HS-27A (cell line): ENCODE measurements at places on chromosomes 6 and 20.

DNA sequence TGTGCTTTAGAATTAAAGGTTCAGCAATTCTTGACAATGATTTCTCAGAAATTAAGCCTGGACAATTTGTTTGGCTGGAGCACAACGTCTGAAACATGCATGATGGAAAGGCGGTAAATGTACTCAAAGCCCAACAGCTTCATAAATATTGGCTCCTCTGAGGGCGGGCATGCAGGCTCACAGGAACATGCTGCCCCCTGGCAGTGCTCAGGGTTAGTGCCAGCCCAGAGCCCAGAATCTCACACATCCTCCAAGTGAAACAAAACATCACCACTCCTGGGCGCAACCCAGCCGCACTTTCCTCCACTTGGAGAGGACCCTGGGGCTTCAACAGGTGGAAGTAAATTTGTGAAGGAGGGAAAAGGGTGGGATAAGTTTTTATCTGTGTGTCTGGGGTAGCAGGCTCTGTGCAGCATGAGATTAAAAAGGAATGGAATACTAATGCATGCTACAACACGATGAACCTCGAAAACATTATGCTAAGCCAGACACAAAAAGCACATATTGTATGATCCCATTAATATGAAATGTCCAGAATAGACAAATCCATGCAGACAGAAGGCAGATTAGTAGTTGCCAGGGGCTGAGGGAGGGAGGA lies 54.1 kb upstream of the PTPRT start:
- no peak for DNase-seq

DNA sequence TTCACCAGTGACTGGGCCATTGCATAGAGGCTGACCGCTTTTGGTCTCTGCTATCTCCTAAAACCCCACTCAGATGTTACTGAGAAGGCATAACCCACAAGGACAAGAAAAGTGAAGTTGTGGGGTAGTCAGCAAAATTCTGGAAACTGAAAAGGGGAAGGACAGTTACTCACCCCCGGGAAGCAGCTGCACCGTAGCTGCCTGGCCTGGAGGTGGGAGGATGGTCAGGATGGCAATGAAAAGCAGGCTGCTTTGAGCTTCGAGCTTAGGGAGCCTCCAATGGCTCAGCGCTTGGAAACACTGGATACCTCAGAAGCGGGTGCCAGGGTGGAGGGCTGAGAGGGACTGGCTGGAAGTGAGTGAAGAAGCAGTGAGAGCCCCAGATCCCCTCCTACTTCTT lies 56.0 kb downstream of the KCNK5 start:
- no peak for DNase-seq

- no peak for DNase-seq
Measured at GRCh38 chr6:106100755-106101154, 14.6 kb downstream of the PRDM1 start.

DNA sequence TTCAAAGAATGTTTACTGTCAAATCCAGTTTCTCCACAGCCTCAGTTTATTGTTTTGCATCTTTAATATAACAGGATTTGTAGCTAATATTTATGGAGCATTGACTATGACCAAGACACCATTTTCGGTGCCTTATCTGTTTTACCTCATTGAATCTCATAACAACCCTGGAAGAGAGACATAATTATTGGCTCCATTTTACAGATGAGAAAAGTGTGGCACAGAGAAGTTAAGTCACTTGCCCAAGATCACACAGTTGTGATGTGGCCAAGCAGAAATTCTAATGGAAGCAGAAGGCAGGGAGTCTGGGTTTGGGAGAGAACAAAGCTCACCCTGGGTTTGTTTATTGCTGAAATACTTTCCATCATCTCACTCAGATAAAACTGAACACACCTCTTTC lies 17.5 kb upstream of the NFATC2 start:
- DNase-seq, result no peak

GRCh38 chr20:22861990-22862389 lies 173.1 kb upstream of the SSTR4 start:
- no peak for DNase-seq

DNA sequence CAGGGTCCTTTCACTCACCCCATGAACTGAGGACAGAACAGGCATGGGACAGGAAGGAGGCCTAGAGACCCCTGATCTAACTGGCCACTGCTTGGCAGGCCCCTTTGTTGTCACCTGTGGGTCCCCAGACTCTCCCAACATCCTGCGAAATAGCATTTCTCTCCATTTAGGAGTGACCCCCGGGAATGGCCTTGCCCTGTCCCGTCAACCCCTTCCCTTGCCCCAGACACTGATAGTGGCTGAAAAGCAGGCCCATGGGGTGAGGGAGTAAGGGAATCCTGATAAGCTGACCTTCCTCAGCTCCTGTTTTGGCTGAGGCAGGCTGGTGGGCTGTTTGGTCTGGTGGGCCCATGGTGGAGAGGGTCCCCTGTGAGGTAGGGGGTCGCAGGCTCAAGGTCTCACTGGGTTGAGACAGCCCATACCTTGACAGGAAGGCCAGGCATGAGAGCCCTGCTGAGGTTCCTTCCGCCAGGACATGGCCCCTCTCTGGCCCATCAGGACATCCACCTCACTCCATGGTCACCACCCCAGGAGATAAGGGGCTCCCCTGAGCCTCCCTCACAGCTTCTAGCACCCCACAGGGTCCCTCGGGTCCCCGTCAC lies 139.3 kb downstream of the MRPL14 start:
- no peak for DNase-seq

GRCh38 chr6:41427642-41428335 lies 92.4 kb downstream of the NCR2 start:
- no peak for DNase-seq

DNA sequence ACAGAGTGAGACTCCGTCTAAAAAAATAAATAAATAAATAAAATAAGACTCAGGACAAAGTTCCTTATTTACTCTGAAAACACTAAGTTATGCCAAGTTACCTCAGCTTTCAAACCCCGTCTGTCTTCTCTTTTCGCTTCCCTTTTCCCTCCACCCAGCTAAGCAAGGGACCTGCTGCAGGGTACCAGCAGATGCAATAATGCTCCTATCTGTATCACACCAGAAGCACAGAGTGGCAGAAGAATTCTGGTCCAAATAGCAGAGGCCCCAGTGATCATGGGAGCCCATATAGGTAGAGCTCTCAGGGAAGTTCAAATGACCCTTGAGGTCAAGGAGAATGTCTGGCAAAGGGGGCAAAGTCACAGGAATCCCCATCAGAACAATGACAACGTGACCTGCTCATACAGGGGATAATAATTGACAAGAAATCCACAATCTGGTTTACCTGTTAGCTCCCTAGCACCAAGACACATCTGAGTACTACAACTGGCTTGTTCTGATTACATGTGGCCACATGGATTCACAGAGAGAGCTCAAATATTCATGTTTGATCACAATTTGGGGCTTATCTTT lies 8.7 kb downstream of the GCM1 start:
- no peak for DNase-seq

GRCh38 chr6:116010790-116011401 lies 49.8 kb downstream of the FRK start:
- no peak for DNase-seq

- DNase-seq, result no peak
Measured at GRCh38 chr20:23508449-23509229, 17.7 kb downstream of the CST8 start.

DNA sequence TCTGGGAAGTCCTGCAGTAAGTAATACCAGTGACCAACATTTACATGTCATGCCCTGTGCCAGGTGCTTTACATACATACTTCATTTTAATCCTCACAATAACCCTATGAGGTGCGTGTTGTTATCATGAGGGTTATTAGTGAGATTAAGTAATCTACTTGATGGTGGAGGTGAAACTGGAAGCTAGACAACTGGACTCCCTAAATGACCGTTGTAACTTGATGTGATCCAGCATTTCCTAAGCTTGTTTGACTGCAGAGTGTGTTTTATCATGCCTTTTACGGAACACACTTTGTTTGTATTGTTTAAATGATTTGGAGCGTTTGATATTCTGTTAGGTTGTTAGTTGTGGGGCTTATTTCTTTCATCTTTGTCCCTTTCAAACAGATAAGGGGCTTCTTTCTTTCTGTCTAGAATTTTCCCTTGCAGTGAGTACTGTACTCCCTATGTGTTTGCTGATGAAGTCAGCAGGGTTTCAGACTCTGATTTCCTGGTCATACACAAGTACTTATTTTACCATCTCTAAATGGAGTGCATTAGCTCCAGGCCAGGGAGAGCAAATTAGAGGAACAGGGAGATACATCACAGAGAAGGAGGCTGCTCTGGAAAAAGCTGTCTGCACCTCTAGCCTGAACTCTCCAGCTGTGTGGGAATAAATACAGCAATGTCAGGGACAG lies 29.7 kb downstream of the CHMP4B start:
- no peak for DNase-seq

DNA sequence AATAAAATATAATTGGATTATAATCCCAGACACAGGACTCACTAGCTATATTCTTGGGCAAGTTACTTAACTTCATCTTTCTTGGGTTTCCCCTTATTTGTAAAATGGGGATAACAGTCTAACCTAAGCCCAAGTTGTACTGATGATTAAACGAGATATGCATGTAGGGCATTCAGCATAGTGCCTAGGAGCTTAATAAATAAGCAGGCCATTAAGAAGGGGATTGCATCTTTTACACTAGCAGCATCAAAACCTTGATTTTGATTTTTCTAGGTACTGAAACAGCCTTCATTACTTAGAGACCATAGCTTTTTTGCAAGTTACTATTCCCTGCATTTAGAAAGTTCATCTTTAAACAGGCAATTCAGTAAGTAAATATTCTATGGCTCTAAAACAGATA lies 2.2 kb upstream of the QKI start:
- DNase-seq, result no peak

DNA sequence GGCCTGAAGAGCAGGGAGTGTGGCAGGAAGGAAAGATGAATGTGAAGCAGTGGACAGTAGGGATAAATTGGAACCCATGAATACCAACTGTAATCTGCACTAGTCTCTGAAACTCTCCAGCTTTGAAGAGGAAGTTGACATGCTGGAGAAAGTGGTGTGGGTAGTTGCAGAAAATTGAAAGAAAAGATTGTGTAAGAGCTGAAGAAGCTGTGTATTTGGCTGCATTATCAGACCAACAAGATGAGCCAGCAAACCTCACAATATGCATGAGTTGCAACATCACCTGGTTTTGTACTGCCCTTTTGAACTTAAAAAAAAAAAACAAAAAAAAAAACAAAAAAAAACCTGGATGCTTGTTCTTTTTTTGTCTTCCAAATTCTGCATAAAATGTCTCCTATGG lies 921.9 kb upstream of the EYS start:
- no peak for DNase-seq

GRCh38 chr6:167306401-167306998 lies 15.4 kb downstream of the UNC93A start:
- DNase-seq, result no peak

DNA sequence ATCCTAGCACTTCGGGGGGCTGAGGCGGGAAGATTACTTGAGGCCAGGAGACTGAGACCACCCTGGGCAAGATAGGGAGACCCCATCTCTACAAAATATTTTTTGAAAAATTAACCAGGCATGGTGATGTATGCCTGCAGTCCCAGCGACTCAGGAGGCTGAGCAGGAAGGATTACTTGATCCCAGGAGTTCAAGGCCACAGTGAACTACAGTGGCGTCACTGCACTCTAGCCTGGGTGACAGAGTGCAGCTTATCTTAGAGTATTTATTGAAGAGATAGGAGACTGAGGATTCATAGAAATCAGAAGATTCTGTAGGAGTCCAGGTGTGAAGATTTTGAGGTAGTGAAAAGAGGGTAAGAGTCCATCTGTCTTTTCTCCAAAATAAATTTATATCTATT lies 45.0 kb downstream of the SLC17A5 start:
- no peak for DNase-seq

GRCh38 chr6:109311471-109311870 lies 70.8 kb downstream of the CD164 start:
- no peak for DNase-seq

- no peak for DNase-seq
Measured at GRCh38 chr6:152749336-152749735, 1.3 kb upstream of the VIP start.

DNA sequence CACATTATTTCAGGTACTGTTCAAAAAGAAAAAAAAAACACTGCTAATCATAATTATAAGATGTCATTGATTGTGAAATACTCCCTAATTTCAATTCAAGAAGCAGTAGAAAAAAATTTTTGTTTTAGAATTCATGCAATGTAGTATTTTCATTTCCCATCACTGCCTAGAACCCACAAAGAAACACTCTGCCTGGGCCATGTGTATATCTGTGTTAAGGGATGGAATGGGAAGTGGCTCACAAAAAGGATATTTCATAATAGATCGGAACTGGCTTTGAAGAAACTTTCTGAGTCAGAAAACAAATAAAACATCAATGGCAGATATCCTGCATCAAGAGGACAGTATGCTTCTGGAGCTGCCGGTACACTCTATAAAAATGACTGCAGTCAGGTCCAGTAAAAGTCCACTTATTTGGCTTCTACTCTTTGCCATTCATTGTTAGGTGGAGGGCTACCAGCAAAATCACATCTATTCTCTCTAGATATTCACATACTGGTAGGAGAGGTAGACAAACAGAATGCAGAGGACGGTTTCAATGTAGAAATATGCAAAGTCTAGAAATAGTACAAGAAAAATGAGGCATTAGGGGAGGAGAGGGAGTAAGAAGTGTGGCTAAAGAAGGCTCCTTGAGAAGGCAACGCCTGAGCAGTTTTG lies 135.0 kb upstream of the TNFAIP3 start:
- DNase-seq, result no peak

DNA sequence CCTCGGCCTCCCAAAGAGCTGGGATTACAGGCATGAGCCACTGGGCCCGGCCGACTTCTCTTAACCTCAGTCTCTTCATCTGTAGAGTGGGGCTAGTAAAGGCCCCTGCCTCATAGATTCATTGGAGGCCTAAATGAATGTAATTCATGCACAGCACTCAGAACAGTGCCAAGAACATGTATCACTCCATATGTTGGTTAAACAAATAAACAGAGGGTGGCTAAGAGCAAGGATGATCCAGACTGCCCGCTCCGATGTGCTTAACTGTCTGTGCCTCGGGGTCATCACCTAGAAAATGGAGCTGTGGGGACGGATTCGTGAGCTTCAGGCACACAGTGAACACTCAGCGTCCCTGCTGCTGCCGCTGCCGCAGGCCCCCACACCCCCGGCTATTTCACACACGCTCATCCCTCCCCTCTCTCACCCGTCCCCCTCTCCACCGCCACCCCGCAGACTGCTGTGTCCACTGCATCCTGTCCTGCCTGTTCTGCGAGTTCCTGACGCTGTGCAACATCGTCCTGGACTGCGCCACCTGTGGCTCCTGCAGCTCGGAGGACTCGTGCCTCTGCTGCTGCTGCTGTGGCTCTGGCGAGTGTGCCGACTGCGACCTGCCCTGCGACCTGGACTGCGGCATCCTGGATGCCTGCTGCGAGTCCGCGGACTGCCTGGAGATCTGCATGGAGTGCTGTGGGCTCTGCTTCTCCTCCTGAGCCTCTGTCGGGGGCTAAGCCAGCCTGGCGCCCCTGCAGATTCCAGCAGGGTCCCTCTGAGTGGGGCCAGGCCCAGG lies 14.8 kb downstream of the MDFI start:
- no peak for DNase-seq

- no peak for DNase-seq
Measured at GRCh38 chr6:126724821-126725220, 384.9 kb downstream of the CENPW start.

GRCh38 chr6:140663094-140663493 lies 1288.6 kb upstream of the CITED2 start:
- DNase-seq, result no peak
